ENCODE measurements at places on chromosomes 4 and X.

- DNase-seq, result no peak
Observed at GRCh38 chr4:36432586-36432985, 151.2 kb downstream of the DTHD1 start.

- no peak for DNase-seq
Observed at GRCh38 chr4:93216646-93217045, 611.9 kb upstream of the ATOH1 start.

DNA sequence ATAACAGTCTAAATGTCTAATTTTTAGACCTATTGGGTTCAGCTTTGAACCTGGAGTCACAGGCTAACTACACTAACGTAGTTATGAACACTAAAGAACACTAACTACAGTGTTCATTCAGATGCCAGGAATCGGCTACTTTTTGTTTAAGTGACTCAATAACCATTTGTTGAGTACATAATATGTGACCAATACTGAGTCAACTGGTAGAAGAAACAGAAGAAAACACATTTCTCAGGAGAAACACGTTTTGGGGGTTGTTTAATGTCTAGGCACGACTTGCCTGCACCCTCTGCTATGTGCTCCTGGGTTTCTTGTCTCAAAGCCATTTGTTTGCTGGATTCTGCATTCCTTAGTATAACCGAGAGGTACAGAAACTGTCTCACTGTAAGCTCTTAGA lies 18.6 kb upstream of the CLNK start:
- no peak for DNase-seq

DNA sequence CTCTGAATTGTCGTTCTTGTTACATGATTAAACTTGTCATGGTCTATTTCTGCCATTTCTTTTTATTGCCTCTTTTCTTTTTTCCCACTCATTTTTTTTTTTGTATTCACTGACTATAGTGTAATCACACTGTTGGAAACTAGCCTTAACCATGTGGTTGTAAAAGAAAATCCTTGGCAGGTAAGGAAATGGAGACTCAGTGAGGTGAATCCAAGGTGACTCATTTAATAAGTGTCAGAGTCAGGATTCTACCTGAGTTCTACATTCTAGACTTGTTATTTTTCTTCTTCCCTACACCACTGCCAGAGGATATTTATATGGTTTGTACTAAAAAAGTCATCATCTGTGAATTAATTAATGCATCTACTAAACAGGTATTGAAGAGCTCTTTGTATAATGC lies 152.2 kb downstream of the CBLL2 start:
- DNase-seq, result no peak
